Hair follicle dermal papilla cell (primary cell): ENCODE measurements at places on chromosomes 3 and 15. TPM values are rescaled to one million over a fixed set of nuclear protein-coding genes. Genes with fewer than 3 reads are reported as not detected.

The C3orf62 gene
- total RNA-seq: 1.6 and 3.2 TPM in 2 replicates

The SI gene
- not detected in 2 replicates for total RNA-seq

The TRH gene
- not detected in 2 replicates for total RNA-seq

The SAXO2 gene
- 1.6 TPM in 1 of 2 replicates, not detected in the other for total RNA-seq

The ALS2CL gene
- total RNA-seq: 4.1 and 7.1 TPM in 2 replicates

The MUC20 gene
- total RNA-seq: 0.49 and 0.65 TPM in 2 replicates

The LRRC31 gene
- total RNA-seq: not detected in 2 replicates

The FOXL2NB gene
- 10.4 and 11.8 TPM in 2 replicates for total RNA-seq

The SMCO1 gene
- 0.16 TPM in 1 of 2 replicates, not detected in the other for total RNA-seq

The ADAMTS17 gene
- 0.16 and 0.24 TPM in 2 replicates for total RNA-seq

The GABRG3 gene
- under 0.01 TPM in 1 of 2 replicates, not detected in the other for total RNA-seq

The A4GNT gene
- not detected in 2 replicates for total RNA-seq

The SH2D7 gene
- total RNA-seq: not detected in 2 replicates

The FBXW12 gene
- total RNA-seq: 0.12 and 0.32 TPM in 2 replicates

The MST1R gene
- 1.1 TPM in 2 replicates for total RNA-seq

The WDR93 gene
- not detected in 2 replicates for total RNA-seq

The PRTG gene
- total RNA-seq: 0.49 and 1.9 TPM in 2 replicates

The MYO5C gene
- total RNA-seq: 0.24 and 0.49 TPM in 2 replicates

The ZPLD1 gene
- not detected in 2 replicates for total RNA-seq

The CAMKV gene
- not detected in 2 replicates for total RNA-seq

The GOLGA8R gene
- 1.8 and 4.0 TPM in 2 replicates for total RNA-seq

The IL5RA gene
- not detected in 2 replicates for total RNA-seq

The OR5K2 gene
- total RNA-seq: not detected in 2 replicates
